ENCODE measurements at places on chromosomes 13 and 19.
A peak's percentile ranks its signal among the peaks of the same experiment; 100 is the strongest.

GRCh38 chr13:69946511-69946910 is 161.1 kb upstream of the ATXN8OS start:
- no peak for DNase-seq

DNA sequence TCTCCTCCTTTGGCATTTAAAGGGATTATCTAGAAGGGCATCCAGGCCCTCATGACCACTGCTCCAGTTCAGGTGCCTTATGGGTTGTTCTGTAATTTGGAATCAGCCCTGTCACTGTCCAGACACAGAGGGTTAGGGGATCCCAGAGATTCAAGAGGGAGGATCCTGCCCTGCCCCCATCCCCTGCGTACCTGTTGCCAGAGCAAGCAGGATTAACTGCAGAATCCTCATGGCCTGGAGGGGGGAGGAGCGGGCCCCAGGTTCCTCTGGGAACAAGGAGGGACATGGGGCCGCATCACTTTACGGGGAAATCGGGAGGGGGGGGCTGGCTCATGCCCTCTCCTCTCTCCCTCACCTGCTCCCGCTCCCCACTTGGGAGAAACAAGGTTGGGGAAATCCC is 1.0 kb downstream of the KLK11 start:
- DNase-seq: no peak

- peak; percentile 44 for DNase-seq
Observed at GRCh38 chr13:24605923-24606372, 74.3 kb upstream of the ATP12A start.

DNA sequence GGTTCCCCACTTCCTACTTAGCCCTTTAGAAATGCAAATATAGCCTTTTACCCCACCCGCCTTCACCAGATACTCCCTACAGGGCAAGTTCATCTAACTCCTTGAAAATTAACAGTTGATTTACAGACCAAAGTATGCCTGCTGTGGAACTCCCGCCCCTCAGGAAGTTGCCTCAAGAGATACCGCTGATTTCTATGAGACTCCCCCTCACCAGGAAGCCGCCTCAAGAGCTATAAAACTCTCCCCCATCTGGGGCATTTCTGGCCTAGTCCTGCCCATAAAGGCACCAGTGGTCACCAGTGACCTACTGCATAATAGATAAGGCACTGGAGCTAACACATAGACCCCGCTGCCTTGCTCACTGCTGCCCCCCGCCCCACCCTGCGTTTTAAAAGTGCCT is 201.7 kb upstream of the UBL3 start:
- no peak for DNase-seq

- DNase-seq: no peak
Observed at GRCh38 chr19:31064491-31064890, 284.7 kb downstream of the TSHZ3 start.

GRCh38 chr13:93561576-93562225 is 335.1 kb downstream of the GPC6 start:
- no peak for DNase-seq

GRCh38 chr13:96960379-96960778 is 33.9 kb downstream of the OXGR1 start:
- no peak for DNase-seq

DNA sequence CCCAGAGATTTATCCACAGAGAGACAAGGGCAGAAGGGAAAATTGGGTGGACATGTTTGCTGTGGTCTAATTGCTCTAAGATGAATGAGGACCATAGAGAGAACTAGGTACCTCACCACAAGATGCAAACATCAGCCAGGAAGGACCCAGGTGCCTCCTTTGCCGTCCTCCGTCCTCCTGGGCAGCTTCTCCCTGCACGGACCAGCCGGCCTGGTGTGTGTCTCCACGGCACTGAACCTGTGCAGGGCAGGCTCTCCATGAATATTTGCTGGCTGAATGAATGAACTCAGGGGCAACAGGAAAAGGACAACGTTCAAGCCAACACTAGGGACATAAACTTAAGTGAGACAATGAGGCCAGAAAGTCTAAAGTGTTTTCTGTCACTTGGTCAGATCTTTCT is 143.9 kb downstream of the ZNF536 start:
- DNase-seq: no peak

DNA sequence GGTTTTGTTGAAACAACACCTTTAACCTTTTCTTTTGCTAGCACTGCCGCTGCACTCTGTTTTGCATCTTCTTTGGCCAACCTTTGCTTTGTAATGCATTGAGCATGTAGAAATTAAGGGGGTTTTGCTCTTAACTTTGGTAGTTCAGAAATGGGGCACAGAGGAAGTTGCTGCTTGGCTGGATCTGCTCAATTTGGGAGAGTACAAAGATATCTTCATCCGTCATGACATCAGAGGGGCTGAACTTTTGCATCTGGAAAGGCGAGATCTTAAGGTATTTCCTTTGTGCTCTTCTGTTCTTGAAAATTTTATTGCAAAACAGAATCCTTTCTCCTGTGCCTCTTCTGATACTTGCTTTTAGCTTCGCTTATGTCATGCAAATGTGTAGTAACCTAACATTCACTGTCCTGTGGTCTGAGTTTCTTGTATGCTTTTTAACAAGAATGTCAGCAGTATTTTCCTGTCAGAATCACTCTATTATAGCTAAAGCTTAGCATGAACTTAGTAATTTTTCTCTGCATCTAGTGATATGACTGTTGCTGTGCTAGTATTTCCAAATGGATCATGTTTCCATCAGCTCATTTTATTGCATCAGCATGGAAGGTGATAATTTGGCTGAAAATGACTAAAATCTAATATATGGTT is 50.7 kb upstream of the AKAP11 start:
- no peak for DNase-seq

GRCh38 chr13:67977066-67977465 is 746.9 kb upstream of the PCDH9 start:
- DNase-seq: no peak

DNA sequence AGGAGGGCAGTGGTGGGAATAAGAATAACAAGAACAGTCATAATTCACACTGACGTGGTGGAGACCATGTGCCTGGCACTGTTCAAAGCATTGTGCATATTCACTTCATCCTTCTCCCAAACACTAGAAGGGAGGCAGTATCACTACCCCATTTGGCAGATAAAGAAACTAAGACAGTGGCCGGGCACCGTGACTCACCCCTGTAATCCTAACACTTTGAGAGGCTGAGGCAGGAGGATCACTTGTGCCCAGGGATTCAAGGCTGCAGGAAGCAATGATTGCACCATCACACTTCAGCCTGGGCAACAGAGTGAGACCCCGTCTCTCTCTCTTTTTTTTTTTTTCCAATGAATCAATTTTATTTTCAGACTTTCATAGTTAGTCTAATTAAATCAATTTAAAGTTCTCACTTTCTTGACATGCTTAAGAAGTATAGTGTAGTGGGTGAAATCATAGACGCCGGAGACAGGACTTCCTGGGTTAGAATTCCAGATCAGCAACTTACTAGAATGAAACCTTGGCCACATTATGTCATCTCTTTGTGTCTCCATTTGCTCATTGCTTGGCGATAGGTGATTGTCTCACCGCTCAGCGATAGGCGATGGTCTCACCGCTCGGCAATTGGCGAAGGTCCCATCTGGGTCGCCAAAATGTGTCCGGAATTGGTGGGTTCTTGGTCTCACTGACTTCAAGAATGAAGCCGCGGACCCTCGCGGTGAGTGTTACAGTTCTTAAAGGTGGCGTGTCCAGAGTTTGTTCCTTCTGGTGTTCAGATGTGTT is 5.3 kb upstream of the ATG4D start:
- DNase-seq: no peak

- DNase-seq: peak; percentile 60
Observed at GRCh38 chr13:40190641-40191100, 475.8 kb downstream of the FOXO1 start.

- no peak for DNase-seq
Observed at GRCh38 chr19:42250183-42250665, 4.7 kb downstream of the ERF start.

GRCh38 chr19:14472202-14472938 is 2.8 kb downstream of the PTGER1 start:
- DNase-seq: peak; percentile 78

- no peak for DNase-seq
Observed at GRCh38 chr13:65724226-65724625, 1505.9 kb downstream of the PCDH9 start.

DNA sequence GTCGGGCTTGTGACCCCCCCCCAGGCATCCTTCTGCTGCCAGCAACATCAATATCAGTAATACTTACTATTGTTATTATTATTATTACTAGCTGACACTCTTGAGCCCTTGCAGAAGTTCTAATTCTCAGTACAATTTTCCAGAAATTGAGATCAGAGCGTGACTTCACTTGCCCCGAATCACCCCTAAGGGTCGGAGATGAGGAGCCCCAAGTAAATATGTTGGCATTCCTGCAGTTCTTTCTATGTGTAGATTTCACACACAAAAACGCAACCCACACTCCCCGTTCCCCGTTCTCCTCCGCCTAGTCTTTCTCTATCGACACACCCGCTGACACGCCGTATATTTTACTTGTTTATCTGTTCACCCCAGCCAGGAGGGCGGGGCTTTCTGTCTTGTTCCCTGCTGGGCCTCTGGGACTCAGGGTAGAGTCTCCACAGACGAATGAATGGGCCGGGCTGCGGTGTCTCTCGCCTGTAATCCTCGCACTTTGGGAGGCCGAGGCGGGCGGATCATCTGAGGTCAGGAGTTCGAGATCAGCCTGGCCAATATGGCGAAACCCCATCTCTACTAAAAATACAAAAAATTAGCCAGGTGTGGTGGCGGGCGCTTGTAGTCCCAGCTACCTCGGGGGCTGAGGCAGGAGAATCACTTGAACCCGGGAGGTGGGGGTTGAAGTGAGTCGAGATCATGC is 14.7 kb downstream of the TLE5 start:
- DNase-seq: peak; percentile 37

DNA sequence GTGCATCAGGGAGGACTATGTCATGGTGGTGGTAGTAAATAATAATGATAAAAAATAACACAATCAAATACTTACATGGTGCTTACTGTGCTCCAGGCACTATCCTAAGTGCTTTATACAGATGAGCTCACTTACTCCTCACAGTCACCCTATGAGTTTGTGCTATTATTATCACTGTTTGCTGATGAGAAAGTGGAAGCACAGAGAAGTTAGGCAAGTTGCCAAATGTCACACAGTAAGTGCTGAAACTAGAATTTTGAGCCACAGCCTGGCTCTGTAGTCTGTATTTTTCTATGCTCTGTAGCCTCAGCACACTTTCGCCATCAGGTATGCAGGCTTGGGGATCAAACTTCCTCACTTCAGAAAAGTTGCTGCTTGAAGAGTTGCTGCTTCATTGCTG is 46.6 kb downstream of the HTR2A start:
- peak; percentile 81 for DNase-seq

DNA sequence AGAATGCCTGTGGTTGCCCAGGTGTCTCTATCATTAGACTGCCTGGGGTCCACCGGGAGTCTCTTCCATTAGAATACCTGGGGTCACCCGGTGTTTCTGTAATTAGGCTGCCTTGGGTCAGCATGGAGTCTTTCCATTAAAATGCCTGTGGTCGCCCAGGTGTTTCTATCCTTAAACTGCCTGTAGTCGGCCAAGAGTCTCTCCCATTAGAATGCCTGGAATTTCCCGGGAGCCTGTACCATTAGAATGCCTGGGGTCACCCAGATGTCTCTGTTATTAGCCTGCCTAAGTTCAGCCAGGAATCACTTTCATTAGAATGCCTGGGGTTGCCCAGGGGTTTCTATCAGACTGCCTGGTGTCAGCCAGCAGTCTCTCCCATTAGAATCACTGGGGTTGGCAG is 1492.8 kb downstream of the UQCRFS1 start:
- DNase-seq: no peak

DNA sequence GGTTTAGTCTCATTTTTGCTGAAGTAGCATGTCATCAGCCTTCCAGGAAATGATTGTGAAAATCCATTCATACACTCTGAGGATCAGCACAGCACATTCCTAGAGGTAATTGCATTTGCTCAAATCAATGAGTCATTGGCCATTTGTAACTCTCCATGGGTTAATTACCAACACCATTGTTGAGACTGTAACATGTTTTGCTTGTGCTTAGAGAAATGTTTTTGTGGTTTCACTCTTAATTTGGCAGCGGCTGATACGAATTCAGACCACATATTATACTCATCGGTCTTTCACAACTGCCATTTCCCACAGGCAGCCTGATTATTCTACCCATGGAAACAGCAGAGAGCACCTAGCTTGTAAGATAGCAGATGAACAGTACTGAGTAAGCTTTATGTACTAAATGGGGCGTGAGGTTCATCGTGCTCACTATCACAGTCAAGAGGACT is 110.3 kb downstream of the NHLRC3 start:
- DNase-seq: peak; percentile 21

DNA sequence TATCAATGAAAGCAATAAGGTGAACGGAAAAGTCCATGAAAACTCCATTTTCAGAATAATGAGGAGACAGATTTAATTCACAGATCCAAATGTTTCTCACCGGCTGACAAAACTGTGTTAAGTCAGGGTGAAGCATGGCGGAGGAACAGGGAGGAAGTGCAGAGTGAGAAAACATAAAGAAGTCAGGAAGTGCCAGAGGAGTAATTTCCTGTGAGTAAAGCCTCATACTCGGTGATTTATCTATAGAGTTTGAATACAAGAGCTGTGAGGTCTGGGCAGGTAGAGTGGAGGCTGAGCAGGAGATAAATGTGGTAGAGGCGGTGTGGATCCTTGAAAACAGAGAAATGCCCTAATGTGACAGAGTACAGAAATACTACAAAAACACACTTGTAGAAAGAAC is 11.4 kb downstream of the CARD8 start:
- no peak for DNase-seq

DNA sequence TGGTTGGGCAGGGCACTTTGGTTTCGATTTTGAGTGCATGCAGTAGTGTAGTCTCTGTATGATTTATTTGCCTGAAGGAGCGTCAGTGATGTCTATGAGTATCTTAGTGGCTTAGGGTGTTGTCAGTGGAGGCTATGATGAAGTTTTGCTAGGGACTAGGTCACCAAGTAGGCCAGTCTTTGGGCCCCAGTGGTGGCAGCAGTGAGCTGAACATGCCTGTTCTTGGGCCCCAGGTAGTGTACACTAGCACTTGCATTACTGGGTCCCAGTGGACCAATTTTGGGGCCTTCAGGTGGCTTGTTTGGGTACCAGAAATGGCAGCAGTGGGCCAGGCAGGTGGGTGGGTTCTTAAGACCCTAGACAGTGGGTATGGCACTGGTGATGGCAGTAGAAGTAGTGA is 598.7 kb upstream of the SPRY2 start:
- DNase-seq: no peak

DNA sequence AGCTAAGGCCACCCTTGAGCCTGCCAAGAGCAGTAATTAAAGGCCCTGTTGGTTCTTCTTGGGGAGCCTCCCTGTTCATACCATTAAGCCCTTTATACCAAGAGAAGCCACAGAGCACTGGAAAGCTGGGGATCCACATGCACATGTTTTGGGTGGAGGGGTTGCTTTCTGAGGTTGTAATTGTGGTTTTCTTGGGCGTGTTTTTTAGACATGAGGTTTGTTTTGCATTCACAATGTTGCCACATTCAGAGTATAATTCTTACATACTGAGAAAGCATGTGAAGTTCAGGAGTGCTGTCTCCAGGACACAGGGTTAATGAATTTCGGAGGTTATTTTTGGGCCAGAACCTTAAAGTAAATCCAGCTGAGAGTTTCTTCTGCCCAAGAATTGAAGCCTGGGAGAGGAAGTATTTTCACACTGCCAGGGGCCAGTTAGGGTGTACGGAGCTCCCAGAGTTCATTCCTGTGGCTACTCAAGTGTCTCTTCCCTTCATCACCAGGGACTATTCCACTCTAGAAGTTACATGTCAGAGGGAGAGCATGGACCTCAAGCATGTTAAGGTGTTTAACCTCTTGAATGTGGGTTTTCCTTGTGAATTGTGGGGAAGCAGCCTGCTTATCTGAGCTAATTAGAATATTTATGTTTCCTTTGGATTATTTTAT is 37.0 kb downstream of the ZNF136 start:
- no peak for DNase-seq

- DNase-seq: no peak
Observed at GRCh38 chr13:113058988-113059850, 46.4 kb upstream of the F7 start.

Data from GM12865 (cell line).